ENCODE measurements at places on chromosomes 12 and 14.

GRCh38 chr14:24337824-24338175 is 2.0 kb downstream of the RIPK3 start:
- DNase-seq: no peak

- DNase-seq: no peak
Measured at GRCh38 chr14:102777711-102778337, 575 bp downstream of the TRAF3 start.

GRCh38 chr12:34598352-34598827 is 576.1 kb downstream of the ALG10 start:
- no peak for DNase-seq

- no peak for DNase-seq
Measured at GRCh38 chr12:103772367-103773108, 68.5 kb downstream of the NT5DC3 start.

DNA sequence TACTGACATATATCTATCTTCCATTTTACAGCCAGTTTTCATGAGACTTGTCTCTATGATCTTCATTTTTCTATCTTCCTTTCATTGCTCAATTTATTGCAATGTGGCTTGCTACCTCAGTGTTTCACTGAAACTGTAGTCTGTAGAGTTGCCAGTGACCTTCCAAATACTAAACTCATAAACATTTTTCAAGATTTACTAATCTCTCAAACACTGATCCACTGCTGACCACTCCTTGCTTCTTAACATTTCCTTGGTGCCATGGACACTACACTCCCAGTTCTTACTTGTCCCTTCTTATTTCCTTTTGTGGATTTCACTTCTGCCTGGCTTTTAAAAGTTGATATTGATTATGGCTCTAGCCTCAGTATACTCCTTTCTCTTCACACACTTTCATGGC is 95.4 kb upstream of the SLCO1C1 start:
- no peak for DNase-seq

- no peak for DNase-seq
Measured at GRCh38 chr14:103023881-103024473, 33.4 kb downstream of the CDC42BPB start.

DNA sequence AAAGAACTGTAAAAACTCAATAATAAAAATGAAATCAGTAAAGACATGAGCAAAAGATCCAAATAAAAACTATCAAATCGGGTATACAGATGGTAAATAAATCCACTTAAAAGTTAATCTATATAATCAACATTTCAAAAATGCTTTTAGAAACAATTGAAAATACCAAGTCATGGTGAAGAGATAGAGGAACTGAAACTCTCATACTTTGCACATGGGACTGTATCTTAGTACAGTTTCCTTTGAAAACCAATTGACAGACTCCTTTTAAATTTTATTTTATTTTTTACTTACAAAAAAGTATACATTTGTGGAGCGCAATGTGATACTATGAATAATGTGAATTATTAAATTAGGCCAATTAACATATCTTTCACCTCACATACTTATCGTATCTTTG is 98.6 kb upstream of the FAR2 start:
- no peak for DNase-seq
